ENCODE measurements at places on chromosomes 12 and 14. TPM values are rescaled to one million over a fixed set of nuclear protein-coding genes. Genes with fewer than 3 reads are reported as not detected.

Gene TNFRSF1A
- polyA plus RNA-seq = 64.1 TPM

Gene C12orf54
- polyA plus RNA-seq = 0.29 TPM

Gene NANOG
- not detected for polyA plus RNA-seq

Gene KLRB1
- 0.56 TPM for polyA plus RNA-seq

Gene HOXC10
- polyA plus RNA-seq = 43.8 TPM

Gene GZMB
- polyA plus RNA-seq = 0.43 TPM

Gene AKAP3
- 0.86 TPM for polyA plus RNA-seq

Gene GUCY2C
- 0.22 TPM for polyA plus RNA-seq

Gene CD4
- 6.5 TPM for polyA plus RNA-seq

Gene AQP2
- not detected for polyA plus RNA-seq

- no peak for DNase-seq
- no peaks in the 10 kb centered on the region for H3K36me3 ChIP-seq
- peaks cover 11% of the 10 kb centered on the region for H3K4me1 ChIP-seq
- H3K27me3 ChIP-seq = no peaks in the 10 kb centered on the region
- no peak overlapping the region for H3K4me3 ChIP-seq
Observed at GRCh38 chr12:48160807-48161206, 3.5 kb upstream of the ASB8 start.

- no peaks in the 10 kb centered on the region for H3K4me1 ChIP-seq
Observed at GRCh38 chr14:88264116-88264515, 59.0 kb downstream of the KCNK10 start.

DNA sequence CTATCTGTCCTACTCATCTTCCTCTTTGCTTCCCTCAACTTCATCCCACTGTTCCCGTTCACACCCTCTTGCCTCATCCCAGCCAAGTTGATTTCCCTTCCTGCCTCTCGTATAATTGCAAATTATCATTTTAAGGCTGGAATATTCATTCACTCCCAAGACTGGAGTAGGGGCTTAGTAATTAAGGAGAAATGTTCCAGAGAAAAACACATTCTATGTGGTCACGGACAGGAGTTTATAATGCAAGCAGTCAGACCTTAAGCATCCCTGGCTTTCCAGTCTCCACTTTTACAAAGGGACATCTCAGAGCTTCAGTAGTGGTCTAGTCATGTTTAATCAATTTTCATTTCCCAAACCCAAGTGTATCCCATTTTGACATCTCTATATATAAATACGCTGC is 54.9 kb downstream of the TMEM132D start:
- H3K27ac ChIP-seq = no peak overlapping the region
- H3K4me1 ChIP-seq = peaks cover 2% of the 10 kb centered on the region
- H3K27me3 ChIP-seq = no peaks in the 10 kb centered on the region

- peaks cover 2% of the 10 kb centered on the region for H3K4me1 ChIP-seq
- no peaks in the 10 kb centered on the region for H3K36me3 ChIP-seq
- DNase-seq = no peak
Observed at GRCh38 chr12:112928978-112929377, 9.3 kb upstream of the OAS3 start.

DNA sequence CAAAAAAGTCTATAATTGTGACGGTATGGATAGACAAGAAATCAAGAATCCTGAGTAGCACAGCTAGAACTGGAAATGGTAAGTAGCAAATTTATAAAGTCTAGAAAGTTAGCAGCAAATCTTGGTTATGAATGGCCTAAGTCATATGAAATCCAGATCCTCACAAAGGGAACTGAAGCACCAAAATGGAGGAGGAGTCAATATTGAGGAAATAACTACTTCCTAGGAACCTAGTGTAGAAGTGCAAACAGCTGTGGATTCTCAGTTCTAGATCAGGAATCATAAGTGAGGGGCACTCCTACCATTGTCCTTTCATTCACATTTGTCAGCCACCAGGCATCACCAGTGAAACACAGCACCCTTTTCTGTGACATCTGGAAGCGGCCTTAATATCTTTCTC is 202.2 kb upstream of the DCN start:
- H3K4me3 ChIP-seq = no peak overlapping the region
- H3K27ac ChIP-seq = no peak overlapping the region

- peaks cover 2% of the 10 kb centered on the region for H3K4me1 ChIP-seq
- DNase-seq = no peak
- H3K36me3 ChIP-seq = no peaks in the 10 kb centered on the region
Observed at GRCh38 chr12:81229759-81230158, 151.9 kb downstream of the ACSS3 start.

DNA sequence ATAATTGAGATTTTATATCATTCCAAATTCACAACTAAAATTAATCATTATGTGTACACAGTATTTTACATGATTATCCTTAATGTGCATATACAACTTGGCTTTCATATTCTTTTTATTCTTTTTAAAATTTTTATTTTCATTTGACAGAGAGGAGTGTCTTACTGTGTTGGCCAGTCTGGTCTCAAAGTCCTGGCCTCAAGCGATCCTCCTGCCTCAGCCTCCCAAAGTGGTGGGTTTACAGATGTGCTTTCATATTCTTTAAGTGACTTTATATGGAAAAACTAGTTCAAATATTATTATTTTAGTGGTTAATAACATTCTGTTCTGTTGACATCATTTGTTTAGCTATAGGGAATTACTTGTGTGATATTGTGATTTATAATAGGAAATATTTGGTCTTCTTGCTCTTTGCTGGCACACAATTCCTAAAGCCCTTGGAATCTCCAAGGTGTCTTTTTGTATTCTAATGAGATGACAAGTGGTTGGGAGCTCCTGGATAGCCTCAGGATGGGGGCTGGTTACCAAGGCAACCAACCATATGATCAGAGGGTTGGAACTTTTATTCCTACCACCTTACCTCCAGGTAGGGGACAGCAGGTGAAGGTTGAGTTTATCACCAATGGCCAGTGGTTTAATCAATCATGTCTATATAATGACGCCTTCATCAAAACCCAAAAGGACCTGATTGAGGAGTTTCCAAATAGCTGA is 16.0 kb upstream of the ZNF410 start:
- no peak for DNase-seq
- H3K4me3 ChIP-seq = no peak overlapping the region
- H3K36me3 ChIP-seq = no peaks in the 10 kb centered on the region
- H3K27ac ChIP-seq = no peak overlapping the region
- no peaks in the 10 kb centered on the region for H3K27me3 ChIP-seq

DNA sequence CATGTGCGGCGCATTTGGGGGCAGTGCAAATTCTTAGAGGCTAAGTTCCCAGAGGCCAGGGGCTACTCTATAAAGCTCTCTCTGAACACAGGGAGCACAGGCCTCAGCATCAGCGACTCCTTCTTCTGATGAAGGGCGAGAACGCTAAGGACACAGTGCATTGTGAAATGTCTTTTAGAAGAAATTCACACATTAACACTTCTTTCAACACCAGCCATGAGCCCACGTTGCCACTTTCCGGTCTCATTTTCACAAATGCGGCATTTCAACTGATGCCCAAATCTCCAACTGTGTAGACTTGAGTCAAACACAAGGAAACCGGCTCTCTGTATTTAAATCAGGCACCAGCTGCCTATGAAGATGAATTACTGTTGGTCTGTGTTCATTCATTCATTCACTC is 162.0 kb downstream of the FOXN3 start:
- H3K4me1 ChIP-seq = peaks cover 27% of the 10 kb centered on the region
- H3K4me3 ChIP-seq = no peak overlapping the region
- peaks cover 6% of the 10 kb centered on the region for H3K36me3 ChIP-seq

DNA sequence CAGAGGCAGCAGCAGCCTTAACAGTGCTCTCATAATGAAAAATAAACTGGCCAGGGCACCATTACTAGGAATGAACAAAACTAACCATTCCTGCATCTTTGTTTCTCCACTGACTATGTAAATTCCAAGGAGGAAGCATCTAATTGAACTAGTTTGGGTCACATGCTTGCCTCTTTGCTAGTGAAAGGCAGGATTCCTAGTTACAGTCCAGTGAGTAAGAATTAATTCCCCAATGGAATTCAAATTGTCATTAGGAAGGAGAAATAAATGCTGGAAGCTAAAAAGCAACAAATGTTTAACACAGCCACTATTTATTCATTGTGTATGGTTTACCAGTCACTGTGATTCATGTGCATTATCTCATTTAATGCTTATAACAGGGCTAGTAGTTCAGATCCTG is 316.0 kb downstream of the CCDC91 start:
- no peaks in the 10 kb centered on the region for H3K4me1 ChIP-seq
- no peaks in the 10 kb centered on the region for H3K36me3 ChIP-seq
- H3K4me3 ChIP-seq = no peak overlapping the region
- no peaks in the 10 kb centered on the region for H3K27me3 ChIP-seq
- no peak overlapping the region for H3K27ac ChIP-seq

DNA sequence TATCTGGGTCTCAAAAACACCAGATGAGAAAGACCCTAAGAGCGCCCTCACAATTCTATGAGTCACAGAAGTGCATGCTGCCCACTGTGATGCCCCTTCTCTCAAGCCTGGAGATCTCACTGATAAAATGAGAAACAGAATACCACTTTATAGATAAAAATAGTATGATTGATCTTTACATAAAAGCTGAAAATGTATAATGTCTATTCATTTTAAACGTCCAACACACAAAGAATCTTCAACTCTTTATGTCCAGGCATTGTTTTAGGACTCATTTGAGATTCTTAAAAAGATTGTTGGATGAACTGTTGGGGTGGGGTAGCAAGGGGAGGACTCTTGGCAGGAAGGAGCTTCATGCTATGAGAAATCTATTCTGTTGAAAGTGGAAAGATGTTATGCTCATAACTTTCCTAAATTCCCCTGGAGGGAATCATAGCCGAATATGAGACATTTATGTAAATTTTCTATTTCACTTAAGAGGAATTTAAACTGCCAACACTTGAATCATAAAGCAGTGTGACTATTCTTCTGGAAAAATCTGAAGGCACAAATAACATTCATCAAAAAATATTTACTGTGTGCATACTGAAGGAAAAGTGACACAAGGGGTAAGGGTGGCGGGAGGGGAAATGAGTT is 174.6 kb downstream of the STXBP6 start:
- H3K4me3 ChIP-seq = no peak overlapping the region
- no peaks in the 10 kb centered on the region for H3K27me3 ChIP-seq
- no peaks in the 10 kb centered on the region for H3K36me3 ChIP-seq
- DNase-seq = peak; percentile 90
- peak overlapping the region; percentile 69 for H3K27ac ChIP-seq

GRCh38 chr14:84792722-84793410 is 737.1 kb upstream of the FLRT2 start:
- no peak overlapping the region for H3K27ac ChIP-seq
- no peaks in the 10 kb centered on the region for H3K27me3 ChIP-seq
- no peaks in the 10 kb centered on the region for H3K4me1 ChIP-seq

- H3K27ac ChIP-seq = no peak overlapping the region
- DNase-seq = peak; percentile 71
- H3K4me3 ChIP-seq = no peak overlapping the region
- no peaks in the 10 kb centered on the region for H3K36me3 ChIP-seq
- no peaks in the 10 kb centered on the region for H3K27me3 ChIP-seq
- no peaks in the 10 kb centered on the region for H3K4me1 ChIP-seq
Observed at GRCh38 chr14:81625343-81625742, 91.7 kb upstream of the SEL1L start.

DNA sequence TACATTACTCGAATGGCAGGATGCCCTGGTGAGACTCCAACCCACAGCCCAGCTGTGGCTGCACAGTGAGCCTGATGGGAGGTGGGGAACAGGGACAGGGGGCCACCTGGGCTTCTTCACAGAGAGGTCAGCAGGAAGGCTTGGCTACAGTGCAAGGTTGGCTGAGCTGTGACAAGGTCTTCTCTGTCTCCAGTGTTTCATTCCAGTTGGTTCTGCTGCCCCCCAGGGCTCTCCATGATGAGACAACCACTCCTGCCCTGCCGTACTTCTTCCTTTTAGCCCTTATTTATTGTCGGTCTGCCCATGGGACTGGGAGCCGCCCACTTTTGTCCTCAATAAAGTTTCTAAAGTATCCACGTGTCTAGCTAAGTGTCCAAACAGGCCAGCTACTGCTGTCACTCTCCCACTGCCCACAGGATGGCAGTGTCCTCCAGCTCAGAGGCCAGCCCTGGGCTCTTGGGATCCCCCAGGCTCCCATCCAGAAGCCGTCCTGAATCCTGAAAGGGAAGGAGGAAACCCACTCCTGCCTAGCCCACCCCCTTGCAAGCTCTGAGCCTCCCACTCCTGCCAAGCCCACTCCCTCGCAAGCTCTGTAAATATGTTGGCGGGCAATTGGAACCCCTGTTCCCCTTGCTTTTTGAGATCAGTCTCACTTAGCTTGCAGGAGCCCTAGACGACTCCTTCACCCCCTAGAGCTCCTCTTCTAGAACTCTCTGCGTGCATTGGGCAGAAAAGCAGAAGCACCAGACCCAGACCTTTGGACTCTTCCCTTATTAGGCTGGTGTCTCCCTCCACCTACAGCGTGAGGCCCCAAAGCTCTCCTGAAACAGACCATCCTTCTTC is 5.4 kb downstream of the C1QL4 start:
- DNase-seq = peak; percentile 85
- peaks cover 20% of the 10 kb centered on the region for H3K36me3 ChIP-seq
- H3K4me1 ChIP-seq = peaks cover 27% of the 10 kb centered on the region
- H3K4me3 ChIP-seq = no peak overlapping the region
- no peak overlapping the region for H3K27ac ChIP-seq

DNA sequence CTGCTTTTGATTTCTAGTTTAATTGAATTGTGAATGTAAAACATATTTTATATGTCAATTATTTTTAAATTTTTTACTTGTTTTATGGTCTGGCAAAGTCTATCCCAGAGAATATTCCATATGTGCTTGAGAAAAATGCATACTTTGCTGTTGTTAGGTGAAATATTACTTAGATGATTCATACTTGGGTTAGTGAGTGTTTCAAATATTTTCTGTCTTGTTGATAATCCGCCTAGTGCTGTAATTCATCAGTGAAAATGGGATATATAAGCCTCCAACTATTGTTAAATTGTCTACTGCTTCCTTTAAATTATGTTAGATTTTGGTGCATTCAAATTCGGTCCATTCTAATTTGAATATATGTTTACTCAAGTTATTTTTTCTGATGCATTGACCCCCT is 395.5 kb downstream of the LRFN5 start:
- no peak for DNase-seq
- H3K36me3 ChIP-seq = no peaks in the 10 kb centered on the region
- H3K27ac ChIP-seq = no peak overlapping the region
- H3K4me3 ChIP-seq = no peak overlapping the region
- H3K4me1 ChIP-seq = no peaks in the 10 kb centered on the region

- H3K27me3 ChIP-seq = no peaks in the 10 kb centered on the region
- no peaks in the 10 kb centered on the region for H3K36me3 ChIP-seq
- DNase-seq = no peak
Observed at GRCh38 chr12:77382096-77382742, 316.9 kb upstream of the E2F7 start.

- no peaks in the 10 kb centered on the region for H3K27me3 ChIP-seq
- DNase-seq = peak; percentile 60
- no peaks in the 10 kb centered on the region for H3K36me3 ChIP-seq
- no peak overlapping the region for H3K27ac ChIP-seq
- H3K4me1 ChIP-seq = peaks cover 5% of the 10 kb centered on the region
Observed at GRCh38 chr14:71138448-71139293, 231.4 kb downstream of the PCNX1 start.

Data from muscle of leg (tissue), 16 donors.